ENCODE measurements at places on chromosomes 3 and 15.

DNA sequence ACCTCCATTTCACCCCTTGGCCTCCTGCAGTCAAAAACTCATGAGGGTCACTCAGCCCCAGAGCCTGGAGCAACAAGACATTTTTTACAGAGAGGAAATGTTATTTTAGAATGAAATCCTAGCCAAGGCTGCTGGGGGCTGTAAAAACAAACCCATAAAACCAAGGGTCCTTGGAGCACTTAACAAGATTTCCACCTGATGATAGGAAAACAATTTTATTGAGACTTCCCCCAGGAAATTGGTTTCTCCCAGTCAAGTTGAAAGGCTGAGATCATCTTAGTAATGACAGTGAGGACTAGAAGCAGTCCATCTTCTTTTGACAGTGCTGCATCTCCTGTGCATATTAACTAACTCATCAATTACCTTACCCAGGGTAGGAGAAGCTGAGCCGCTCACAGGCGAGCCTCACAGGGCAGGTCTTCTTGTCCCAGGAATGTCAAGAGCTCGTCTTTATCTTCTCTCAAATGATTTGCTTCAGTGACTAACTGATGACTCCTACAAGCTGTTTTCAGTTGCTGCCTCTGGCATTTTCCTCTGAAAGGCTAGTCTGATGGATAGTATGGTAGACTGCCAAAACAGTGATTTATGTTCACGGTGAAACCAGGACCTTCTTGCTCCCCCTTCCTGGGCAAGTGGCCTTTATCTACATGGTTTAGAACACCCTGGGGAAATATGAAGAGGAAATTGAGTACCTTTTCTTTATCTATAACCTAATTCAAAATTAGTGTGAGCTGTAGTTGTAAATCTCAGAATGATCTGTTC lies 34.6 kb upstream of the AEN start:
- no peak for DNase-seq

GRCh38 chr15:25649390-25649789 lies 210.6 kb upstream of the UBE3A start:
- no peak for DNase-seq

- no peak for DNase-seq
These were observed 3.5 kb upstream of the UCN2 start for GRCh38 chr3:48567090-48567489.

DNA sequence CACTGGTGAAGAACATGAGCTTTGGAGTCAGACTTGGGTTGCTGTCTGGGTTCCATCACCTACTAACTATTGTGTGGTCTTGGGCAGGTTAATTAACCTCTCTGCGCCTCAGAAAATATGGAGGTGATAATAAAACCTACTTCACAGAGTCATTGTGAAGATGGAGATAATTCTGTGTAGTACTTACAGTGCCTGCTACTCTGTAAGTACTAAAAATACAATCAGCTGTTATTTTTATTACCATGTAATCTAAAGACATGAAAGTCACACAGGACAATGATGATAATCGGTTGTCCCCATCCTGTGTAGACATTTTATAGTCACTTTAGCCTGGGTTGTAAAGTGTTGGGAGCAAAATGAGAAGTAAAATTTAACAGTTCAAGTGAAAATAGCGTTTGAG lies 334.1 kb downstream of the THSD4 start:
- no peak for DNase-seq

DNA sequence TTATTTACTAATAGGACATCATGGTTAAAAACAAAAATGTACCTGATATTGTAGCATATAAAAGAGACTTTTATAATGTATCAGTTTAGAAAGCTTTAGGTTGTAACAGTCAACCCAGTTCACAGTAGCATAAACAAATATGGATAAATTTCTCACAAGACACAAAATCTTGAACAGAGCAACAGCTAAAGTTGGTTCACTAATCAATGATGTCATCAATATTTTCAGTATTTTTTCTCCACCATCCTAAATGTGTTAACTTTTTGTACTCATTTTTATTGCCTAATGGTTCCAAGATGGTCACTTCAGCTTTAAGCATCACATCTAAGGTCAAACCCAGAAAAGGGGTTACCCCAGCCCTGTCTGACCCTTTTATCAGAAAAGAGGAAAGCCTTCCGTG lies 21.2 kb upstream of the NRG4 start:
- DNase-seq = no peak

GRCh38 chr15:99303907-99304306 lies 52.6 kb downstream of the LRRC28 start:
- no peak for DNase-seq

DNA sequence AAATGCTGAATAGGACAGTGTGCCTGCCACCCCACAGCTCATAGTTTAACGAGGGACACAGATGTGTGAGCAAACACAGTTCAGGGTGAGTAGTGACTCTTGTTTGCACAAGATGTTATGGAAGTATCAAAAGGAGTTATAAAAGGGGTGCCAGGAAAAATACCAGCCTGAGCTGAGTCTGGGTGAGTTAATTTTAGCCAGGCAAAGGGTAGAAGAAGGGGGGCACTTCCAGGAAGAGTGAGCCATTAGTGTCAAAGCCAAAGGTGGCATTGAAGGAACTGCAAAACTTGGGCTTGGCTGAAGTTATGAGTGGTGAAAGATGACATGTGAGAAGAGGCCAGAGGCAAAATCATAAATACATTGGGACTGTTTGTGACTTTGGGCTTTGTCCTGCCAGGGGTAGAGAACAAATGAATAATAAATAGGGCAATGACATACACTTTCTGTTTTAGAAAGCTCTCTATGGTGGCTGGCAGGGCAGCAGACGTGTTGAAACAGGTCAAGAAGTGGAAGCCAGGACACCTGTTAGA lies 1.9 kb upstream of the SPPL2A start:
- no peak for DNase-seq

GRCh38 chr3:178127221-178127620 lies 409.0 kb upstream of the KCNMB2 start:
- no peak for DNase-seq

GRCh38 chr3:136750209-136750896 lies 1.8 kb downstream of the STAG1 start:
- no peak for DNase-seq

DNA sequence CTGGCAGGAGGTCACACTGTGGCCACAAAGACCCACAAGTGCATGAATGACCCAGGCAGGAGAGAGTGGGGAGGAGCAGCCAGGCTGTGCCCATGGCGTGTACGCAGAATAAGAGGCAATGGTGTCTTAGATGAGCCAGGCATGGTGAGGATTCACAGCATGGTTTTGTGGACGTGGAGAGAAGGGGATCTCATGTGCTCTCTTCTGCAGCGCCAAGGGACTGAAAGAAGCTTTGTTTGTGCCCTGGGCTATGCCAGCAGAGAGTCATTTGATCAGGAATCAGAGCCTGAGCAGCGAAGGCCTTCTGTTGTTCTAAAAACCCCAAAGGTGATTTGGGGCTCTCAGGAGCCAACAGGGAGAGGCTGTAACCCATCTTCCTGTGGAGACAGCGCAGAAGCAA lies 18.7 kb upstream of the RPP14 start:
- DNase-seq = no peak

- DNase-seq = no peak
These were observed 14.0 kb upstream of the SLC25A26 start for GRCh38 chr3:66206806-66207205.

DNA sequence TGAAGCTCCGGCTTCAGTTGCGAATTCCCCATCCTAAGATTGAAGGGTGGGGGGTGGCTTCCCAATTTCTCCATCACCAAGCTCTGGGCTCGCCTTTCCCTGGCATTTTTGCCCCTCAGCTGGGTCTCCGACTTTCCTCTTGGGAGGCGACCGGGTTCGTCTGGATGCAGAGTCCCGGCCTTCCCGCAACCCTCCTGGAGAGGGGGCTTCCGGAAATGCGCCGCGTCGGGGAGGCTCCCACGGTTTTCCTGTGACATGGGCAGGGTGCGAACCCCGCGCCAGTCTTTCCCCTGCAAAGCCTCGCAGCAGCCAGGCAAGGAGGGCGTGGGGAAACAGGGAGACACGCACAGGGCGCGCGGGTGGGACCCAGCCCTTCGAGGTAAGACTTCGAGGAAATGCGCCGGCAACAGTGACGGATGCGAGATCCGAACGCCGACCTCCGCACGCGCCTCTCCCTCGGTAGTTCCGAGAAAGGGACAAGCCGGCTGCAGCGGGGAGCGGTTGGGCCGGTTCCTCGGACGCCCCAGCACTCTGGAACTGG lies 466 bp upstream of the HCN4 start:
- DNase-seq = no peak

GRCh38 chr3:147256739-147257138 lies 149.6 kb downstream of the ZIC4 start:
- DNase-seq = no peak

- DNase-seq = no peak
These were observed 18.7 kb upstream of the APH1B start for GRCh38 chr15:63258658-63259057.

GRCh38 chr15:86087808-86088207 lies 8.1 kb downstream of the AGBL1 start:
- DNase-seq = no peak

- no peak for DNase-seq
These were observed 38.7 kb upstream of the CCDC50 start for GRCh38 chr3:191290311-191291025.

- DNase-seq = no peak
These were observed 39.2 kb downstream of the NUP210 start for GRCh38 chr3:13380971-13381370.

DNA sequence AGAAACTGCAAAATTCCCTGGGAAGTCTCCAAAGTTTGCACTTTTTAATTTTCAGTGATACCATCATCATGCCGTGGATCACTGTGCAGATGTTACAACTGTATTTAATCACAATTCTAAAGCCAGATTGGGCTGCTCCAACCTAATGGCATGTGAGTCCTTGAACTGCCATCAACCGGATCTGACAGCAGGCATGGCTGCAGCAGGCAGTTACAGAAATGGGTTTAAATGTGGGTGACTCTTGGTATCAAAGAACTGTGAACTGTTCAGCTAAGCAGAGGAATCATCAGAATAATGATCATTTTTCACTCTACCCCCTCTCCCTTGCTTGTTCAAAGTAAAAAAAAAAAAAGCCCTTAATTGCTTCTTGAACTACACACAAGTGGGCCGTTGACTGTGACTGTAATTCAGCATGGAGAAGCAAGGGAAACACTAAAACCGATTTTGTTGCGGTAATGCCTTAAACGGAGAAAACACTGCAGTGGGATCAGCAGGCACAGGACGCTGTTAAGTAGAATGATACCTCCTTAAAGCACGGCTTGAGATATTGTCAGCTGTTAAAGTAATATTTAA lies 152.4 kb downstream of the RORA start:
- DNase-seq = no peak

GRCh38 chr15:75152382-75153079 lies 49.2 kb upstream of the C15orf39 start:
- DNase-seq = no peak

GRCh38 chr3:129032716-129033115 lies 27.9 kb upstream of the GP9 start:
- DNase-seq = no peak

GRCh38 chr3:9280451-9281219 lies 31.2 kb upstream of the SRGAP3 start:
- no peak for DNase-seq

DNA sequence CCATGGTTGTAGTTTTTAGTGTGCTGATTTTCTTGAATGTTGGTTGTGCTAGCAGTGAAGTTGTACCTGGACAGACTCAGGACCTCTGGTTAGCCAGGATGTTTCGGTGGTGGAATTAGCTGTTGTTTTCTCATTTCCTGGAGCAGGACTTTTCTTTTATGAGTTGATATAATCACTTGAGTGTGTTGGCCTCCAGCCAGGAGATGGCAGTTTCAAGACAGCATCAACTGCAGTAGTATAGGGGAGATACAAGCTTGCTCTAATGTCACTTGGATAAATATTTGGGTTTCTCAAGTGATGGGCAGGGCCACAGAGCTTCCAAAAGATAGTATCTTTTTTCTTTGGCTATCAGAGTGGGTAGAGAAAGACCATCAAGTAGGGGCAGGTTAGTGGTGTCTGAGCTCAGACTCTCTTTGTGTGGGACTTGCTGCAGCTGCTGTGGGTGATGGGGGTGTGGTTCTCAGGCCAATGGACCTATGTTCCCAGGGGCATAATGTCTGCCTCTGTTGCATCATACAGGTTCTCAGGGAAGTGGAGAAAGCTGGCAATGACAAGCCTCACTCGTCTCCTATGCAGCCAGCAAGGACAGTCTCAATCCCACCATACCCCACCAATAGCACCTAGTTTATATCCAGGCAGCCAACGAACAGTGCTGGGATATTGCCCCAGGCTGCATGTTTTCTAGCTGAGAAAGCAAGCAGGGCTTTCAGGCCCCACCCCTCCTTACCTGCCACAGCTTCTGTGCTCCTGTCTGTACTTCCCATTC lies 14.6 kb upstream of the OR5K2 start:
- no peak for DNase-seq

DNA sequence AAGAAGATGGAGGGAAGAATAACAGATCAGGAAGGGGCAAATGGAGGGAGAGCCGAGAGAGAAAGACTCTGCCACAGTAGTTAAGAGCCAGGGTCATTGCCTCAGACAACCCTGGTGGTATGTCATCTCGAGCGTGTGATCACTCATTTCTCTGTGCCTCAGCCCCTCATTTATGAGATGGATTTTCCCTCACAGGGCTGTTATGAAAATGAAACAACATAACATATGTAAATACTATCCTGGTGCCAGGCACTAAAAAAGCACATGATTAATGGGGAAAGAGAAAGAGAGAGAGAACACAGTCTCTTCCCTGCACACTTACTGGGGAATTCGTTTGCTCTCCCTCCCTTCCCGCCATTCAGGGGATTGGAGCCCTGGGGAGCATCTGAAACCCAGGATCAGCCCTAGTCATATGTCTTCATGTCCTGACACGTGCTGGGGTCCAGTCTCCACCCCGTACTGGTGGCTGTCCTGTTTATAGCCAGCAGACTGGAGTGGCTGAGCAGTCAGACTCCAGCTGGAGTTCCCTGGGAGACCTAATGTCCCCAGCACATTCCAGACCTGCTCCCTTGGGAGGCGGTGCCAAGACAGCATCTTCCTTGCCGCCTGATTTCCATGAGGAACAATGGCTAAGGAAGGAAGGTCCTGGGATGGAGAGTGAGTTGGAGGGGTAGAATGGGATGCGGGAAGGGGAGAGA lies 14.7 kb upstream of the AMOTL2 start:
- DNase-seq = no peak

GRCh38 chr15:95284492-95284891 lies 1046.0 kb upstream of the NR2F2 start:
- no peak for DNase-seq

DNA sequence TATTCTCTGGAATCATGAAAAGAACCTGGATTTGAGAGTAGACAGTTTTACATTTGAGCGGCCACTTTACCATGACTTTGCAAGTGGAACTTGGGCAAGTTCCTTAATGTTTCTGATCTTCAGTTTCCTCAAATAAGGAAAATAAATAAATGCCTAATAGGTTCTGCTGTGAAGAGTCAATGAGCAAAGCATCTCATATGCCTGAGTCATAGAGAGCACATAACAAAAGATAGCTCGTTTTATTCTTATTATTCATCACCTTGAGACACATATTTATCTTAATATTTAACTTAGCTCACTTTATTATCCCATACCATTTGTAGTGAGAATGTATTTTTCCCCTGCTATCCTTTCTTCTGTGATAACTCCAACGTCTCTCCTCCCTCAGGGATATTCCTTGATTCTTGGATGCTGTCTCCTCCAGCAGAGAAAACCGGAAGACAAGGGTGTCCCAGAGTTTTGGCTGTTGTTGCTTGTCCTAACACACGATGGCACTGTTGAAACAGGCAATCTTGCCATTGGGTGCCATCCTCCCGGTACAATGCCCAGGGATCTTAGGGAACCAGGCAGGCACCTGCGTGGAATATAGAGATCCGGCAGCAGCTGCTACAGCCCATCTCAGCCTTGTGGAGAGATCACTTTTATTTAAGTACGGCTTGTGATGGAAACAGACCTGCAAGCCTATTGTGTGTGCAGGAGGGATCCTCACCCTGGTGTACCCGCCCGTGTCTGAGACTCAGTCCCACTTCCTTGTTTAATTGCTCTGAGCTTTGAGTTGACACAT lies 33.3 kb upstream of the VPS33B start:
- DNase-seq = no peak

All from stimulated activated CD8-positive, alpha-beta memory T cell treated with anti-CD3 and anti-CD28 coated beads, Interleukin-15, amount 100 ng/mL, for 1 hour (primary cell).